ENCODE measurements at places on chromosomes 11 and 22.

DNA sequence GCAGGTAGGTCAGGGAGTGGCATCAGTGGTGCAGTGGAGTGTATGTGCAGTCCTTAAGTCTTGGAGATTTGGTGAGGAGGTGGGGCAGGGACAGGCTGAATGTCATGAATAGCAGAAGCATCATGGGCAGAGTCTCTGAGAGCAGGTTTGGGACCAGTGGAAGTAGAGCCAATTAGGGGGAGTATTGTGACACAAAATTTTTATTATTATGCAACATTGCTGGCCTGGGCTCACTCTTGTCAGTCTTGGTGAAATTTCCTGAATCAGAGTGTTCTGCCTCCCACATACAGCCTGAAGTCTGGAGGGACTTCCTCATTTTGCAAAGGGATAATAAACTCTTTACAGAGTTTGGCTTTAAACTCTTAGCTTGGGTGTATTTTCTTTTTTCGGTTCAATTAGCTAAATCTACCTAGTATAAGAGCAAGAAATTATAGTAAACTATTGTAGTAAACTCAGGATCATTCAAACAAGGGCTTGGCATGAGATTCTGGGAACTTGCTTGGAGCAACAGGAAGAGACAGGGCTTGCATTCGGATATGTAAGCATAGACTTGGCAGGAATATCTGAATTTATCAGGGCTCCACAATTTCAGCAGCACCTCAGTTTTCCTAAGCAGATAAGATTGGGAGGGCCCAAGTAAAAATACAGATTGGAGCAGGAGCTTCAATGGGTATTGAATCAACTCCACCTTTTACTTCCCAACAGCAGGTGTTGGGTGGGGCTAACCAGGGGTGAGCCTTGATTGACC, 67.7 kb downstream of the FDX1 start:
- H3K4me1 ChIP-seq: no peaks in the 10 kb centered on the region
- no peak overlapping the region for H3K27ac ChIP-seq
- H3K27me3 ChIP-seq: peaks cover 30% of the 10 kb centered on the region
- H3K4me3 ChIP-seq: no peak overlapping the region
- H3K36me3 ChIP-seq: no peaks in the 10 kb centered on the region

- no peak for DNase-seq
- no peak overlapping the region for H3K27ac ChIP-seq
- H3K27me3 ChIP-seq: peaks cover 18% of the 10 kb centered on the region
- peaks cover 1% of the 10 kb centered on the region for H3K4me1 ChIP-seq
Observed at GRCh38 chr11:75184757-75185425, 34.0 kb downstream of the SLCO2B1 start.

DNA sequence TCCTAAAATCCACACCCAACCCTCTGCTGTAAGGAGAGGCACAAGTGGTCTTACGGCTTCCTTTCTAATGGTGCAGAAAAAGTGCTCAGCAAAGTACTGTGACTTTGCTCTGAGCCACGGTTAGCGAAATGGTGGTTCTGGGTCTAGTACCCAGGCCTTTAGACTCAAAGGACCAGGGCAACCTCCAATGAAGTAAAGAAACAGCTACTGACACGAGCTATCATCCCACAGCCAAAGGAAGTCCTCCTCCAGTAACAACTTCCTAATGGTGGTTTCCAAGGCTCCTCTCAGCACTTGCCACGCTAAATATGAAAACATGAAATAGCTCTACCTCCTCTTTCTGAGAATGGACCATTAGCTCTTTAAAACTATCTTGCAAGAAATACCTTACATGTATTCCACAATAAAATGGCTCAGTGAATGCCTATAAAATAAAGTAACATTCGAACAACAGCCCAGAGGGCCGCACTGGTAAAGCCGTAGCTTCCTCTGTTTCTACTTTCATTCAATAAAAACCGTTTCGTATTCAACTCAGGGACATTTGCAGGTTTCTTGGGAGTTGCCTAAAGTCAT, 122.4 kb downstream of the ETS1 start:
- peaks cover 87% of the 10 kb centered on the region for H3K4me1 ChIP-seq
- H3K4me3 ChIP-seq: peak overlapping the region; percentile 72
- peak; percentile 3 for DNase-seq
- peak overlapping the region; percentile 91 for H3K27ac ChIP-seq
- peaks cover 98% of the 10 kb centered on the region for H3K36me3 ChIP-seq
- no peaks in the 10 kb centered on the region for H3K27me3 ChIP-seq

DNA sequence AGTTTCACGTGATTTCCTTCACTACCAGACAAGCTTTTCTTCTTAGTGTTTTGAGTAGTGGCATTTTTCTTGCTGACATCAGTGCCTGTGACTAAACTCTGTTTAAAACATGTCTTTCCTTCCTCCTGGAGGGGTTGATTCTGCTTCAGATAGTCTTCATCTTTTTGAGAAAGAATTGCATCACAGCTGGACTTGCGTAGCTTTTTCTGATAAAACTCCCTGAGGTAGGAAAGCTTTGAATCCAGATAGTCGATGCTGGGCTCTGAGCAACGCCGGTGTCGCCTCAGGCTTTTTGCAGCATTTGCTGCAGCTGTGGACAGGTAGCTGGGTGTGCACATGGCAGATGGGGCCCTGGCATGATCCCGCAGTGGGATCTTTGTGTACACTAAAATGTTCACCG, 131.7 kb downstream of the ARHGAP20 start:
- H3K27me3 ChIP-seq: peaks cover 9% of the 10 kb centered on the region
- no peak for DNase-seq
- no peak overlapping the region for H3K27ac ChIP-seq
- no peaks in the 10 kb centered on the region for H3K36me3 ChIP-seq
- H3K4me3 ChIP-seq: no peak overlapping the region

DNA sequence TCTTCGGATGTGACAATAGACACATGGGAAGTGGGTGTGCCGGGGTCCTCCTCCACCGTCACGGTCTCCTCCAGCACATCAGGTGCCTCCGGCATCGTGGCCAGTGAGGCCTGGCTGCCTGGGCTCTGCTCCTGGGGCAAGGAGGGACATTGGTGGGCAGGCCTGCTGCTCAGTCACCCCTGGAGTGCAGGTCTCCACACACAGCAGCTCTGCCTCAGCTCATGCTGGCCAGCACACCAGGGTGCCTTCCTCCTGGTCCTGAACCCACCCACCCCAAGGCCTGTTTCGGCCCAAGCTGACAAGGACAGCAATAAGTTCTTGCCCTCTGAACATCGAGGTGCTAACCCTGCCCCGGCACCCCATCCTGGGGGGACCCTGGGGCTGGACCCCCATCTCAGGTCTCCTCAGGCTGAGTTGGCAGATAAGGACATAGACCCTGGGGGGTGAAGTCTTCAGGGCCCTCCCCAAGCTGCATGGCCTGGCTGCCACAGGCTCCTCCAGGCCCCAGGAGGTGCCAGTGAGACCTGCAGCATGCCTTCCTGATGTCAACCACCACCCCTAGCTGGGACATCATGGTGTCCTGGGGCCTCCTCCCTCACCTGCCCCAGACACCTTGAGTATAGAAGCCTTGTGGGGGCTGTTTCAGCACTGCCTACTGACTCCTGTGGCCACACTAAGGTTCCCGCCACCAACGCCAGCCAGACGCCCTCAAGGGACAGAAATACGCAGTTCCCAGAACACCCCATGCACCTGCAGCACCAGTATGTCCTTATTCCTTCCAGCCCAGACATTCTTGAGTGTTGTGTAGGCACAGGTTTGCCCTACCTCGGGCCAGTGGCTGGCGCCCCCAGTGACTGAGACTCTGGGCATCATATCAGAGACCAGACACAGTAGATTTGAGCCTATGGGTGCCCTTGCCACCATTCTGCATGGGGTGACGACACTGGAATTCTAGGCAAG, 34.4 kb downstream of the ARVCF start:
- H3K27ac ChIP-seq: no peak overlapping the region
- no peaks in the 10 kb centered on the region for H3K36me3 ChIP-seq
- no peak for DNase-seq
- no peak overlapping the region for H3K4me3 ChIP-seq
- H3K27me3 ChIP-seq: peaks cover 3% of the 10 kb centered on the region
- no peaks in the 10 kb centered on the region for H3K4me1 ChIP-seq

DNA sequence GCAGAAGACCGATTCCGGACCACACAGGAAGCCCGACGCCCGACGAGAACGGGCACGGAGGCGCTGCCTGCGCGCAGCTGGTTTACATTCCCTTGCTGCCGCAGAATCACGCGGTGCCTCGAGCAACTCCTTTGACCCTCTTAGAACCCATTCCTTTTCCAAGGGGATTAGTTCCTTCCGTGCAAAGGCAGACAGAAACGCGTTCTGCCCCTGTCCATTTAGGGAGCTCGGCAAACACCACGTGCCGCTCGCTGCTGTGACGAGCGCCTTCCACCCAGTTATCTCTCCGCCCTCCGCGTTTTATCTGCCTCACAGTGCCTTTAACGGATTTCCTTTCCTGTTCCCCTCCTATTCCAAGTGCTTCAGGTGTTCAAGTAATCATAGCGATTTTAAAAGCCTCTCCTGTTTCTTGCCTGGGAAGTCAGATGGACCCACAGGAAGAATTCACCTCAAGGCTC, 24.1 kb upstream of the MICAL3 start:
- no peaks in the 10 kb centered on the region for H3K27me3 ChIP-seq
- H3K36me3 ChIP-seq: no peaks in the 10 kb centered on the region
- H3K4me3 ChIP-seq: no peak overlapping the region
- DNase-seq: no peak
- no peak overlapping the region for H3K27ac ChIP-seq

DNA sequence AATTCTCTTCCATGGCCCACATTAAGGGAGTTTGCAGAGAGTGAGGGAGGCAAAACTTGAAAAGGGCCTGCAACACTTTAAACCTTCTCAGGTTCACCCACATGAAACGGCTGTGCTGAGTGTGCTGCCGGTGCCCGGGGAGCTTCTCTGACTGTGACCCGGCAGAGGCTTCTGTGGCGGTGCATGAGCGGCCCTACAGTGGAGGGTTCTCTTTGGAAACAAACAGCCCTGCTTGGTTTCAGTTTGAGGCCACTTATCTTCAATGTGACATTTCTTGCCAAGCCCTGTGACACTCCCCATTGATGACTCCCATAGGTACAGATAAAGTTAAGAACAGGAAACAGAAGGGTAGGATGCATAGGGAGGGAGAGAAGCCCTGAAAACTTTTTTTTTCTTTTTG, 31.8 kb downstream of the FAM118A start:
- peaks cover 12% of the 10 kb centered on the region for H3K4me1 ChIP-seq
- peak overlapping the region; percentile 69 for H3K4me3 ChIP-seq
- peak; percentile 62 for DNase-seq
- H3K36me3 ChIP-seq: peaks cover 51% of the 10 kb centered on the region

GRCh38 chr11:117096201-117096991, 1.8 kb downstream of the SIK3 start:
- H3K4me3 ChIP-seq: peak overlapping the region; percentile 92
- H3K36me3 ChIP-seq: peaks cover 11% of the 10 kb centered on the region
- H3K27me3 ChIP-seq: peaks cover 5% of the 10 kb centered on the region
- H3K27ac ChIP-seq: peak overlapping the region; percentile 82

DNA sequence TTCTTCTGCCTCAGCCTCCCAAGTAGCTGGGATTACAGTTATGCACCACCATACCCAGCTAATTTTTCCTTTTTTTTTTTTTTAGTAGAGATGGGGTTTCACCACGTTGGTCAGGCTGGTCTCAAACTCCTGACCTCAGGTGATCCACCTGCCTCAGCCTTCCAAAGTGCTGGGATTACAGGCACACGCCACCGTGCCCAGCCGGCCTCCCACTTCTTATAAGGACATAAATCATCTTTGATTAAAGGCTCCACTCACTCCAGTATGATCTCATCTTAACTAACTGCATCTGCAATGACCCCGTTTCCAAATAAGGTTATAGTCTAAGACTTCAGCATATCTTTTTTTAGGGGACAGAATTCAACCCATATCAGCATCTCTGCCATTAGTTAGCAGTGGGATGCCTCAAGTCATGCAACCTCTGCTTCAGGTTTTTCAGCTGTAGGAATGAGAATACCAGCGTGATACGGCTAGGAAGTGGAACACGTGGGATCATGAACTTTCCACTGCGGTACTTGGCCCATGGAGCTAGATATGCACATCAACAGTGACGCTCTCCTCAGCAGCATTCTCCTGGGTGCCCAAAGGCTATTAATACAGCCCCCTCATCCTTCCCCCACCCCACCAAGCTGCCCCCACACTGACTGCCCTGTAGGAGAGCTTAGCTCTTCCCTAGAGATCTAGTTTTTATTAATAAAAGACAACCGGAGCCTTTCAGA, 41.4 kb downstream of the MCHR1 start:
- peaks cover 18% of the 10 kb centered on the region for H3K27me3 ChIP-seq
- H3K4me1 ChIP-seq: peaks cover 20% of the 10 kb centered on the region
- H3K27ac ChIP-seq: no peak overlapping the region

- no peak overlapping the region for H3K4me3 ChIP-seq
- H3K4me1 ChIP-seq: no peaks in the 10 kb centered on the region
- H3K36me3 ChIP-seq: peaks cover 12% of the 10 kb centered on the region
- no peak for DNase-seq
- H3K27me3 ChIP-seq: no peaks in the 10 kb centered on the region
- no peak overlapping the region for H3K27ac ChIP-seq
Observed at GRCh38 chr11:94184846-94185245, 56.2 kb downstream of the PANX1 start.

GRCh38 chr11:5291207-5291838, 10.4 kb downstream of the OR51B4 start:
- H3K4me1 ChIP-seq: no peaks in the 10 kb centered on the region
- no peak overlapping the region for H3K4me3 ChIP-seq
- DNase-seq: no peak
- no peaks in the 10 kb centered on the region for H3K27me3 ChIP-seq
- H3K27ac ChIP-seq: no peak overlapping the region

DNA sequence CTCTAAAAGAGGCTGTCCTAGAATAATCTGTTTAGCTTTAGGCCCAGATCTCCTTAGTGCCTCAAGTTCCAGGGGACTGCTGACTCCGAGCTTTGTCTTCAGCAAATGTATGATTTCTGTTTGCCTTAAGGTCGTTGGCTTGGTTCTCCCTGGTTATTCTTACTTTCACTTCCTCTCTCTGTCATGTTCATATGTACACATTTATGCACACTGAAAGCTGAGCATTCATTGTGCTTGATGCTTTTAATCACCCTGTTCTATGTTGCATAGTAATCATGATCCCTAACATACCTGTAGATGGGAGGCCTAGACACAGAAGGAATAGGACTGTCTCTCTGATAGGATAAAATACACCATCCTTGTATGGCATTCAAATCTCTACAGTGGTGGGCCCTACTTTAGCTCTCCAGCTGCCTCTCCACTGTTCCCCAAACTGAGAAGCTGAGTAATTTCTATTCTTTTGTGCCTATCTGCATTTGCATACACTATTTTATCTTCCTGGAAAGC, 7.2 kb downstream of the PPFIBP2 start:
- H3K36me3 ChIP-seq: no peaks in the 10 kb centered on the region
- no peak overlapping the region for H3K27ac ChIP-seq
- peaks cover 12% of the 10 kb centered on the region for H3K4me1 ChIP-seq
- H3K4me3 ChIP-seq: no peak overlapping the region
- H3K27me3 ChIP-seq: peaks cover 19% of the 10 kb centered on the region

DNA sequence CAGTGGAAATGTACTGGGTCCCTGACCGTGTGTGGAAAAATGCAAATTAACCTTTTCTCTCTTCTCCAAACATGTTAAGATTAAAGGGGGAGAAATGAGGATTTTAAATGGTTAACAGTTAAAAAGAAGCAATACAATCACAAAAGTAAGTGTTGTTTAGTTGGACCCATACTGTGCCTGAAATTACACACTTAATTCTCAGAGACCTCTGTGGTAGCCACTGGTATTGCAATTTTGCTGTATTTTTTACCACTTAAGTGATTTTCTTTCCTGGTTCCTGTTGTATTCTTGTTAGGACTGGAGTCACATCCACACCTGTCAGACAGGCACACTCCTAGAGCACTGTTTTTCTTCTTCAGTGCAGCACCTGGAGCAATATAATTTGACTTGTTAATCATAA, 179.6 kb upstream of the PDGFD start:
- DNase-seq: no peak
- no peak overlapping the region for H3K27ac ChIP-seq
- H3K4me3 ChIP-seq: no peak overlapping the region

GRCh38 chr11:41826085-41826484, 366.6 kb upstream of the LRRC4C start:
- DNase-seq: no peak
- no peaks in the 10 kb centered on the region for H3K27me3 ChIP-seq
- H3K36me3 ChIP-seq: no peaks in the 10 kb centered on the region

All from T-helper 2 cell treated with Interferon-gamma antibody and Interleukin-4, amounts not matched to agents 5 μg/mL and 100 μg/mL, for 36 hours (primary cell).